HFFc6 (cell line): ENCODE measurements at places on chromosomes 3 and 15. TPM values are rescaled to one million over a fixed set of nuclear protein-coding genes. Genes with fewer than 3 reads are reported as not detected.
A peak's percentile ranks its signal among the peaks of the same experiment; 100 is the strongest.

Gene CCDC39
- total RNA-seq: not detected in 3 replicates

Gene NUSAP1
- total RNA-seq: 27.6 to 72.0 TPM (median 60.4 TPM) in 3 replicates

DNA sequence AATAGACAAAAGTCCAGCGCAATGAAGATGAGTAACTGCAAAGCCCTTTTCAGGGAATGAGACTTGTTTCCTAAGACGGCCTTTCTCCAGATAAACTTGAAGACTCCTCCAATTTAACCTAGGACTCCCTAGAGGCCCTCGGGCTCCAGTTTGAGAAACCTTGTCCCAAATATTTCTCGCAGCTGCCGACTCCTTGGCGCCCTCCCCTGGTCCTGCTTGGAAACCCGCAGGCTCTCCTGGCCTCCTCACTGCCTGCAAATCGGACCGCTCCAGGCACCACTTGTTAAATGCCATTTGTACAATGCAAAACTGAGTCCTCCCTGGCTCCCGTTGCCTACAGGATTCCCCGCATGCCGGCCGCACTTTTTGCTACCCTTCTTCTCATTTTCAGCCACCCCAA, 36.8 kb downstream of the MUC4 start:
- H3K4me1 ChIP-seq: no peaks in the 10 kb centered on the region
- DNase-seq: peak; percentile 12
- no peak overlapping the region for H3K27ac ChIP-seq
- no peaks in the 10 kb centered on the region; the same call in 1 of the 2 replicates for H3K36me3 ChIP-seq

GRCh38 chr3:119579366-119580066, at the start of gene ADPRH:
Gene ADPRH, plus strand, starts transcription at chr3:119579492. Its CDS starts 2,678 bp downstream, at chr3:119582170.
- peaks cover 8% of the 10 kb centered on the region for H3K27me3 ChIP-seq
- peaks cover 10% of the 10 kb centered on the region; the same call in 1 of the 2 replicates for H3K4me1 ChIP-seq
- no peaks in the 10 kb centered on the region for H3K36me3 ChIP-seq
- DNase-seq: peak; percentile 23
- peak within 1 kb of the TSS; percentile 88 for H3K4me3 ChIP-seq

DNA sequence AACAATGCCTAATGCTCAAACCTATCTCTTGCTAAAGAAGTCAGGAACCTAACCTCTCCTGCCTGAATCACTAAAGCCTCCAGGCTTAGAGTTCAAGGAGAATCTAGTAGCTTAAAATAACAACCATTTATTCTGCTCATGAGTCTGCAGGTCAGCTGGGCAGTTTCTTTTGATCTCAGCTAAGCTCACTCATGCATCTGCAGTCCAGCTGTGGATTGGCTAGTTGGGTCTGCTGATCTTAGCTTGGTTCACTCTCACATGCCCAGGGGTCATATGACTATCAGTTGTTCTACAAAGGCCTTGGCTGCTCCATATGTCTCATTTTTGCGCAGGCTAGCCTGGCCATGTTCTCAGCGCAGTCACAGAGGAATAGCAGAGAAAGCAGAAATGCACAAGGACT, 109.2 kb upstream of the STT3B start:
- peak overlapping the region; percentile 33 for H3K27ac ChIP-seq
- H3K27me3 ChIP-seq: no peaks in the 10 kb centered on the region
- H3K4me3 ChIP-seq: no peak overlapping the region
- H3K4me1 ChIP-seq: peaks cover 22% of the 10 kb centered on the region

DNA sequence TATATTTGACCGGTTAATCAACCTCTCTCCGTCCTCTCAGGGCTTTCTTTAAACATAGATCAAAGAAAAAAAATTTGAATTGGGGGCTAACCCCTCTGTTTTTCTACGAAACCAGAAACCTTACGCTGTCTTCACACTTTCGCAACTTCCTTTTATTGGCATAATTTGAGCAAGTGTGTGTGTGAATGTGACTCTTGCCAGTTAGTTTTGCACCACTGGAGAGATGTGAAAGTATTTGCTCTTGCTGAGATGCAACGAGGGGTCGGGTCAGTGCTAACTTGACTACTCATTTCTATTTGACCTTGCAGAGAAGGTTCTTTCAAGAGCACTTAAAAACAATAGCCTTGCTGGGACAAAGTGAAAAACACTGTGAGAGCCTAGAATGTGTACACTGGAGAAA, 81.2 kb downstream of the FAM43A start:
- H3K4me3 ChIP-seq: no peak overlapping the region
- no peak for DNase-seq
- peaks cover 26% of the 10 kb centered on the region for H3K27me3 ChIP-seq
- H3K4me1 ChIP-seq: peaks cover 12% of the 10 kb centered on the region
- H3K27ac ChIP-seq: no peak overlapping the region
- H3K36me3 ChIP-seq: no peaks in the 10 kb centered on the region

DNA sequence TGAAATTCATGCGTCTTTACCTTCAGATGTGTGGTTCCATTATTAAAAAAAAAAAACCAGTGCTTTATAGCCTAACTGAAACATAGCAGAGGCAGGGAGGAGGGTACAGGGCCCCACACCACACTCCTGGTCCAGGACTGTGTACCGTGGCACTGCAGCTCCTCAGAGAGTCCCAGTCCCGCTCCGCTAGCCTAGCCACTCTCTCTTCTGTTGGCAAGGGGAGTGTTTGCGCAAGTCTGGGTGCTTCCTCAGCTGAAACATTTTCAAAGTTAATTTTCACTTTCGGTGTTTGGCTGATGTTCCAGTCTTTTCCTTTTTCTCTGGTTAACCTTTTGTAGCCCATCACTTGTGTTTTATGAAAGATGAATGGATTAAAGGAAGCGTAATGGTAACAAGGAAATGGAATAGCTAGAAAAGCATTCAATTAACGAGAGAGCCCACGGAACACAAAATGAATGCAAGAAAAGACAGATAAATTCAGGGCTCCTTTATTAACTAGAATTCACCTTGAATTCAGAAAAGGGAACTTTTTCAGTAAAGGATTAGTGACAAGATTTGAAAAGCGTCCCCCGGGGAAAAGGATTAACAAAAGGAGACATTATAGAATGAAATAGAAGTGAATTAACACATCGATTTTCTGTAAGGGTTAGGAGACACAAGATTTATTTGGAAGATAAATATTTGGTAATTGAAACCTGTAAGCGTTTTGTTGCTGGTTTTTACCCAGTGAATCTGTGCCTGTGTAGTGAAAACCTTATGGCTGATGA, 177.0 kb downstream of the CACNA2D3 start:
- no peak overlapping the region for H3K27ac ChIP-seq
- DNase-seq: no peak
- no peaks in the 10 kb centered on the region; the same call in 1 of the 2 replicates for H3K27me3 ChIP-seq
